ENCODE measurements at places on chromosomes 6 and 20.
A peak's percentile ranks its signal among the peaks of the same experiment; 100 is the strongest.

GRCh38 chr20:42484790-42485375 is 704.8 kb downstream of the PTPRT start:
- peak; percentile 7 for DNase-seq

- DNase-seq, result no peak
Measured at GRCh38 chr6:48747040-48747439, 636.0 kb upstream of the PTCHD4 start.

- DNase-seq, result no peak
Measured at GRCh38 chr6:114115652-114116051, 144.7 kb upstream of the HDAC2 start.

- DNase-seq, result no peak
Measured at GRCh38 chr20:41382791-41383305, 16.2 kb upstream of the EMILIN3 start.

GRCh38 chr20:210809-211502 is 16.1 kb upstream of the DEFB129 start:
- DNase-seq, result no peak

GRCh38 chr6:104983296-104983695 is 26.4 kb downstream of the LIN28B start:
- DNase-seq, result no peak
